ENCODE measurements at places on chromosomes 2 and 18.

GRCh38 chr2:189285349-189285748 lies 105.8 kb upstream of the COL5A2 start:
- DNase-seq: no peak

DNA sequence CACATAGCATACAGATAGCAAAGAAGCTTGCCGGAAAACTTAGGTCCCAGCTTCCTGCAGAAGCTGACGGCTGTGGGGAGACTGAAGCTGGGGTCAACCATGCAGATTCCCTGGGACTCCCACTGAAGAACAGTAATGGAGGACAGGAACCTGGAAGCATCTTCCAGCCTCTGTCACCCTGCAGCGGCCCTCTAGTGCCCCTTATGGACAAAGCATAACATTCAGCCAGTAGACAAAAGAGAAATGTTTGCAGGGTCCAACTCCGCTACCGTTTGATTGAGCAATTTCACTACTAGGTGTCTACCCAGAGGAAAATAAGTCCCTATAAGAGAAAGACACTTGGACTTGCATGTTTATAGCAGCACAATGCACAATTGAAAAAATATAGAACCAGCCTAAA lies 460.6 kb downstream of the CNTNAP5 start:
- no peak for DNase-seq

GRCh38 chr2:102717308-102718018 lies 44.4 kb upstream of the TMEM182 start:
- DNase-seq: no peak

- no peak for DNase-seq
These were observed 19.3 kb downstream of the ST6GAL2 start for GRCh38 chr2:106866641-106867040.

GRCh38 chr2:100107440-100107839 lies 35.0 kb downstream of the AFF3 start:
- DNase-seq: no peak

GRCh38 chr2:23385351-23385747 lies 370 bp downstream of the KLHL29 start:
- DNase-seq: peak; percentile 70

- DNase-seq: no peak
These were observed 520 bp upstream of the CYP20A1 start for GRCh38 chr2:203238292-203238703.

GRCh38 chr18:48545757-48546321 lies 7.0 kb downstream of the CTIF start:
- peak; percentile 84 for DNase-seq

- no peak for DNase-seq
These were observed 39.0 kb downstream of the EEF1B2 start for GRCh38 chr2:206198677-206199076.

GRCh38 chr2:27494944-27495554 lies at the start of gene FNDC4:
FNDC4 (minus strand) TSS chr2:27495200; CDS start chr2:27494679, 521 bp downstream.
- DNase-seq: no peak

GRCh38 chr18:68409576-68409975 lies 305.3 kb downstream of the TMX3 start:
- no peak for DNase-seq

DNA sequence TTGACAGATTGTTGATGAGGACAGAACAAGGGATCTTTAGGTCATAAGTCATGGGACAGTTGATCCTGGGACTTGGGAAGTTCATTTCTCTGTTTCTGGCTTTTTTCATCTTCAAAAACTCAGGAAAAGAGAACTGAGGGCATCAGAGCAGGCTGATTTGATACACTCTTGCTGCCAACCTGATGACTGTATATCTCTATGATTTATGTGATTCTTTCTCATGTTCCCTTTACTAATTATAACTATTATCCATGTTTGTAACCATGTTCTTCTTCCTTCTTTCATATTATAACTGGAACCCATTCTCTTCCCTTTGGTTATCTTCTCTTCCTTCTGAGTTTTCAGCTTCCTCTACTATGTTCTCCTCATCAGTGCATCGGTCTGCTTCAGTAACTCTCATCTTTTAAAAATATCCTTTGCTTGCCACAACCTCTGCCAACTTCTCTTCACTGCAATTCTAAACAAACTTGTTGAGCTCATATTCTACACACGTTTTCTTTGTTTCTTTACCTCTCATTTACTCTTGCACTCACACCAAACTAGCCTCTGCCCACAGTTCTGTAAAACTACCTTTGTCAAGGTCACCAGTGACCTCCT lies 13.5 kb downstream of the RASGRP3 start:
- no peak for DNase-seq

DNA sequence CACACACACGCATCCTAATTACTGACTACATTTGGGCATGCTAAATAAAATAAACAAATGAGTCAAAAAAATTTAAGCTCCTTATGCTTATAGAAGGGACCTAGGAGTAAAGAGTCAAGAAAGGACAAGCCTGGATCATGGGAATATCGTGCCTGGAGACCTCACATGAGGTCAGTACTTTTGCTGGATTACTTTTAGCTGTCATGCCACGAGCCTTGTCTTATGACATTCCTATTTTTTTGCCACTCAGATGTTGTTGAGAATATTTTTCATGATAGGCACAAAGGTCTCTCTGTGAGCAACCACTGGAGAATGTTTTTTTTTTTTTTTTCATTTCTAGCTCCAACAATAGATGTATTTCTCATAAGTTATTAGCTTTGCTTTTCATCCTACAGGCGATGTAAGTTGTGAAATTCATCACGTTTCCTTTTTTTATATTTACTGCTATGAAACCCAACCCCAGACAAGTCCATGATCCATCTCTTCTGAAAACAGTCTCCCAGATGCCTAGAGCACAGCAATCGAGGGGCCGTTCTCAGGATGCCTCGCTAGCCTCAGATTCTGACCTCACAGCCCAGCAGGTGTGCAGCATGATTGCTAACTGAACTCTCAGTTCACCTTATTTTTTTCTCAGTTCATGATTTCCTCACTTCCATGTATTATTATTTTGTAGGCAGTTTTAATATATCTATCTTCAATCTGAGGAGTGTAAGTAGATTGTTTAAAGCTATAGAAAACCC lies 464.5 kb downstream of the IRS1 start:
- no peak for DNase-seq

- DNase-seq: no peak
These were observed 92.2 kb upstream of the TGFA start for GRCh38 chr2:70645733-70646419.

- DNase-seq: no peak
These were observed 294.5 kb upstream of the FBXO11 start for GRCh38 chr2:48200620-48201293.

- no peak for DNase-seq
These were observed 313.9 kb downstream of the EXOC6B start for GRCh38 chr2:72511906-72512305.

GRCh38 chr18:57942493-57942892 lies 101.5 kb upstream of the NEDD4L start:
- DNase-seq: no peak

DNA sequence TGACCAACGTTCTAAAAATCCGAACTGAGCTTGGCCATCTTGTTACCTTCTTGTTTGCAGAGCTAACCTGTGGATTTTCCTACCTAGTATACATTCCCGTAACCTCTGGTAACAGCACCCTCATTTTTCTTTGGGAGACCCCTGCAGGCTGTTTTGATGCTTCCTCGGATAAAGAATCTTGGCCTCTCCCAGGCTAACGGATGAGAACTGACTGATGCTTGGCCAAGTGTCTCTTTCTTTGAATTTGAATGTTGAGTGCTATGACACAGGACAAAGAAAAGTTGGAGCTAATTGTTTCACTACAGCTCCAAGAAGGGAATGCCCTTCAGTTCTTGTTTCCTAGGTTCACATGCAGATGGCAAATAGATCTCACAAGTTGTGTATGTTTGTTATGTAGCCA lies 19.3 kb upstream of the CAVIN2 start:
- DNase-seq: no peak

GRCh38 chr2:68537011-68537410 lies 69.6 kb downstream of the APLF start:
- DNase-seq: no peak

GRCh38 chr2:178306352-178307073 lies 112.2 kb downstream of the OSBPL6 start:
- DNase-seq: no peak

- DNase-seq: no peak
These were observed 268.4 kb downstream of the TCF4 start for GRCh38 chr18:55319459-55320193.

DNA sequence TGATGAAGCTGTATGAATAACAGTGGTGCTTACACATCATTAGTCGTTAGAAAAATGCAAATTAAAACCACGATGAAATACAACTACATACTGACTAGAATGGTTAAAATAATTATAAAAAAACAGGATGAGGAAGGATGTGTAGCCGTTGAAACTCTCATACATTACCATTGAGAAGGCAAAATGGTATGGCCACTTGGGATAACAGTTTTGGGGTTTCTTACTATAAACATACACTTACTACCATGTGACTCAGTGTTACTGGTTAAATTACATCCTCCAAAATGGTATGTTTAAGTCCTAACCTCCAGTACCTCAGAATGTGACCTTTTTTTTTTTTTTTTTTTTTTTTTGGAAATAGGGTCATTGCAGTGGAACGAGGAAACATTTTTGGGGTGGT lies 58.4 kb downstream of the UBE2E3 start:
- DNase-seq: no peak

DNA sequence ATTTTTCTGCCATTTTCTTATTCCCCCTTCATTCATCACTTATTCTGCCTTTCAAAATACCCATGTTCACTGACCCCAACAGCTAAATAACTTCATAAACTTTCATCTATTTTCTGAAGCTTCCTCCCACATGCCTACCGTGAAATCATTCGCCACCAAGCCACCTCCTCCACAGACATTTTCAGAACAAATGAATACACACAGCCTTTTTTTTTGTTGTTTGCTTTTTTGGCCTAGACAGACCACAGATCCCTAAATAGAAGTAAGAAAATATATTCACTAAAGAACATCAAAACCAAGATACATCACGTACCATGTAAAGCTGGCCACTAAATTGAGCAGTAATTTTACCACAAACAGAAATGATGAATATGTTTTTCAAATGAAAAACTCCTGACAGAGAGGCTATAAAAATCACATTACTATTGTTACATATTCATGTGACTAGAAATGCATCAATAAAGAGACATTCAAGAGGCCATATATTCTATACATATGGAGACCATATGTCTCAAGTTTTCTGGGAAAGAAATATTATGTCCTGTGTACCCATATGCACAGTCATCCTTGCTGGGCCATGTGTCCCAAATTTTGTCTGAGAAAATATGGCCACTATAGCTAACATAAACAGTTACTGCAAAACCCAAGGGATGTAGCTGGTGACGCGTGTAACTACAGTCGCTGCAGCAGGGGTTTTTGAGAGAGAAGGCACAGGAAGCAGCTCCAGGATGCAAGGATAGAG lies 200.3 kb downstream of the FBXO15 start:
- no peak for DNase-seq

GRCh38 chr2:183259921-183260320 lies 135.7 kb downstream of the NUP35 start:
- no peak for DNase-seq

GRCh38 chr18:40075616-40076015 lies 1879.4 kb upstream of the PIK3C3 start:
- DNase-seq: no peak

- DNase-seq: no peak
These were observed 37.0 kb downstream of the STAT4 start for GRCh38 chr2:191113761-191114160.

- no peak for DNase-seq
These were observed 27.2 kb downstream of the CDKL4 start for GRCh38 chr2:39216346-39217191.

GRCh38 chr2:46847726-46848412 lies 67.7 kb downstream of the MCFD2 start:
- DNase-seq: no peak

GRCh38 chr2:175161-175786 lies 88.6 kb downstream of the SH3YL1 start:
- DNase-seq: no peak

Measured in ascending aorta (tissue), 2 donors.